ENCODE measurements at places on chromosomes 7 and 10.

DNA sequence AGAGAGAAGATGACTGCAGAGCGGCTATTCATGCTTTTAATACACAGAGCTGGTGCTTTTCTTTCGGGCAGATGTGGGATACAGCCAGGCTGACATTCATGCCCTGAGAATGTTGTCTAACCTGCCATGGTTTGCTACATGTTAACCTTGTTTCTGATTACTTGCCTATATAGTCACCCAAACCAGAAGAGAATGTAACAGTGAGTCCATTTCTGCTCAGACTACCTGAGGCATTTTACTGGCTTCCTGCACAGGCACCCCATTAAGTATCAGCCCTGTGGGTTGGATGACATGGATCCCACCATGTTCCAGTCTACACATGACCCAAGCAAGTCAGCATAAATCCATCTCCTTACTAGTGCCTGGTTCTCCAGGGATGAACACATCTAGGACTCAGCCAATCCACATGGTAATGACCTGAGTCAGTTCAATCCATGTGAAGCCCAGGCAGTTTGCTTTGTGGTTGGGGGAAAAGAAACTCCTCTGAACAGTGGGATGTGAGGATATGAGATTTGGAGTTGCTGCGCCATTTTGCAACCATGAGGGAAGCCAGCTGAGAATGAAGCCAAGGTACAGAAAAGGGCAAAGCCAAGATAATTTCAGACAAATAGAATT lies 55.7 kb upstream of the MKX start:
- DNase-seq = no peak

DNA sequence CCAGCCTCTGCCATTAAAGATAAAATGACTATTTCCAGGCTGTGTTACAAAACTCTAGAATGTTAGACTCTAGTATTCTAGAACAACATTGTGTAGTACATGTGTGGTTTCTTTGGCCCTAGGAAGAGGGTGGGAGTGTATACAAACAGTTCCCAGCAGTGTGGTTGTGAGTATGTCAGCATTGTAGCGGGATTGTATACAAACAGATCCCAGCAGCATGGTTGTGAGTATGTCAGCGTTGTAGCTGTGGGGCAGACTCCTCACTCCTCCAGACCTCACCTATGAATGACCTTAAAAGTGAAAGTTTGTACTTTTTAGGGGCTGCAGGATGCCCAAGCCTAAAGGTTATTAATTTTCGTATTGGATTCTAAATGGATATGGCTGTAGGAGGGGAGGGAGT lies 6.9 kb upstream of the ACSL5 start:
- DNase-seq = no peak

- no peak for DNase-seq
These were observed 176.8 kb downstream of the PKD1L1 start for GRCh38 chr7:47771336-47771989.

GRCh38 chr7:116404389-116404788 lies 95.1 kb upstream of the CAV2 start:
- no peak for DNase-seq

GRCh38 chr10:104059364-104059763 lies 26.3 kb downstream of the COL17A1 start:
- no peak for DNase-seq

DNA sequence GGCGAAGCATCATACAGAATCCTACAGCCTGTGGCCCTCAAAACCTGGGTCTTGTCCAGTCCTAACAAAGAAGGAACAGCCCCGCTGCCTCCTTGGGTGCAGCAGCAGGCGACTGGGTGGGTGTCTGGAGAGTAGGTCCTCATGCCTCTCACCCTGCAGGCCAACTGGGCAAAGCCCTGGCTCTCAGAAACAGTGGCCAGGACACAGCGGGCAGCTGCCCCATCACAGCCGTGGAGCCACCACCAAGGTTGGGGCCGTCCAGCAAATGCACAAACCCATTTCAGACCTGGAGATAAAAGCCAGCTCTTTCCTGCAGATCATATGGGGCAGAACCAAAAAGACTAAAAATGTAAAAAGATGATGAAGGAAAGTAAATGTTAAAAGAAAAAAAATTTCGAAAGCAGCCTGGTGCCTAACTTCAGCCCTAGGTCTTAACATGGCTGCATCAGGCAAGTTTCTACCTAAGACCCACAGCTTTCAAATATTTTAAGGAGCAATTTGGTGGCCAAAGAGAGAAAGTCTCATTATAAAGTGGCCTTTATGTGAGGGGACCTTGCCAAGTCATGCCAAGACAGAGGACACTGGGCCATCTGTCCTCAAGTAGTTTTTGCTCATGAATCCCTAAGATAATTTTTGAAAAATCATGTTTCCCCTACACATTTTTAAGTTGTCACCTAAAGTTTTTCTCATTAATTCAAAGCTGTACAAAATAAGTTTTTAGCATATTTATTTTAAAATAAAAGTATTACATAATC lies 142.1 kb downstream of the PAXIP1 start:
- no peak for DNase-seq

GRCh38 chr7:24703296-24703695 lies 54.0 kb downstream of the GSDME start:
- DNase-seq = no peak

DNA sequence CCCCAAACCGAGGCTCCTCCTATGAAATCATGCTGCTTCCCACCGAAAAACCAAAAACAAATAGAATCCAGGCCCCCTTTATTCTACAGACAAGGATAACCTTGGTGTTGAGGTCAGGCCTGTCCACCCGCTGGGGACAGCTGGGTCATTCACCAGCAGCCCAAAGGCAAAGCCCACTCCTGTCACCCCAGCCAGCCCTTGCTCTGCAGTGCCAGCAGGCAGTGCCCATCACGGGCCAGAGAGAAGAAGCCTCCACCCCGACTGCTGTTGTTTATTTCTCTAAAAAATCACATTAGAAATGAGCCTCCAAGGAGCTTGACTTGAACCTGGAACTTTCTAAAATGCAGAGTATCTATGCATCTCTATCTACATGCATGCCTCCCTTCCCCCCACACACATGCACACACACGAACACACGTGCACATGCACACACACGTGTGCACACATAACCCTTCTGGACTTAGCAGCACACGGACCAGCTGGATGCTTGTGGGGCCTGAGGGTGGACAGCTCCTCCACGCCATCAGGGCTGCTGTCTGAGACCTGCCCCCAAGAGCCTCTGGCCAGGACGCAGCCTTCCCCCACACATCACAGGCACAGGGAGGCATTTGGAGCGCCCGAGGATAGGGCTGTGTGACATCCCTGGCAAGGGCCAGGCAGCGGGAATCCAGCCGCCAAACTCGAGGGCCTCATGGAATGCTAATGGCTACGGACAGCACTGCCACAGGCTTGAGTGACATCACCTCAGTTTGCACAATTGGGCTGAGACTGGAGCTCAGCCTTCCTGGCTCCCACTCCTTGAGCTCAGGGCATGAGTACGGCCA lies 22.8 kb downstream of the PRKAG2 start:
- no peak for DNase-seq

- DNase-seq = no peak
These were observed 4.6 kb downstream of the AGMO start for GRCh38 chr7:15557186-15557585.

DNA sequence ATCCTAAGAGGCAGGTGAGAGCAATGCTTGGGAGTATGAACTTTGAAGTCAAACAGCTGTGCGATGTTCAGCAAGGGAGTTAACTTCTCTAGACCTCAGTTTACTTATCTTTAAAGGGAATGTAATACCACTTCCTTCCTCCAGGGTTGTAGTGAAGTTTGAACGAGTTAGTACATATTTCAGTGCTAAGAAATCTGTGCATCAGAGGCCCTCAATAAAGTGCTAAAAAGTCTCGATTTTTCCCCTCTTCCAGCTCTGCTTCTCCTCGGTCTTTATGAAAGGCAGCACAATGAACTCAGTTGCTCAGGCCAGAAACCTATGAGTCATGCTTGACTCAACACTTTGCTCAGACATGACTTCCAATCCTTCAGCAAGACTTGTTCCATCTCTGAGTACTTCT lies 418.9 kb downstream of the MDFIC start:
- DNase-seq = no peak

DNA sequence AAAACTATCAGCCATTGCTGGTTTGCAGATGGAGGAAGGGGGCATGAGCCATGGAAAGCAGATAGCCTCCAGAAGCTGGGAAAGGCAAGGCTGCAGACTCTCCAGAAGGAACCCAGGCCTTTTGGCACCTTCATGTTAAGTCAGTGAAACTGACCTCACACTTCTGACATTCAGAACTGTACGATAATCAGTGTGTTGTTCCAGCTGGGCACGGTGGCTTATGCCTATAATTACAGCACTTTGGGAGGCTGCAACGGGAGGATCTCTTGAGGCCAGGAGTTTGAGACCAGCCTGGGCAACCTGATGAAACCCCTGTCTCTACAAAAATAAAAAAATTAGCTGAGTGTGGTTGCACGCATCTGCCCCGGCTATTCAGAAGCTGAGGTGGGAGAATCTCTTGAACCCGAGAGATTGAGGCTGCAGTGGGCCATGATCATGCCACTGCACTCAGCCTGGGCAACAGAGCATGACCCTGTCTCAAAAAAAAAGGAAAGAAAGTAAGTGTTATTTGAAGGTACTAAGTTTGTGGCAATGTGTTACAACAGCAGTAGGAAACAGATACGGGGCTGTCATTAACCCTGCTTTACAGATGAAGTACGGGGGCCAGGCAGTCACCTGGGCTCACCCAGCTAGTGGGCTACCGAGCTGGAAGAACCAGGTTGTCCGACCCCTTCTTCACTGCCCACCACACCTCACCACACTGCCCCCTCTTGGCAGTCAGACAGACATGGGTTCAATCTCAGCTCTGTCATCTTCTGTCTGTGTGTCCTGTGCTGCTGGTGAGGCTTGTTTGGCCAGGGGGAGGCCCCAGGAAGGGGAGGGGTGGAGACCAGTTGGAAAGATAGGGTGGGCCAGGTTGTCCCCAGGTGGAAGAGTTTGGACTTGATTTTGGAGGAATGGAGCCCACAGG lies 18.3 kb downstream of the CHST3 start:
- no peak for DNase-seq

DNA sequence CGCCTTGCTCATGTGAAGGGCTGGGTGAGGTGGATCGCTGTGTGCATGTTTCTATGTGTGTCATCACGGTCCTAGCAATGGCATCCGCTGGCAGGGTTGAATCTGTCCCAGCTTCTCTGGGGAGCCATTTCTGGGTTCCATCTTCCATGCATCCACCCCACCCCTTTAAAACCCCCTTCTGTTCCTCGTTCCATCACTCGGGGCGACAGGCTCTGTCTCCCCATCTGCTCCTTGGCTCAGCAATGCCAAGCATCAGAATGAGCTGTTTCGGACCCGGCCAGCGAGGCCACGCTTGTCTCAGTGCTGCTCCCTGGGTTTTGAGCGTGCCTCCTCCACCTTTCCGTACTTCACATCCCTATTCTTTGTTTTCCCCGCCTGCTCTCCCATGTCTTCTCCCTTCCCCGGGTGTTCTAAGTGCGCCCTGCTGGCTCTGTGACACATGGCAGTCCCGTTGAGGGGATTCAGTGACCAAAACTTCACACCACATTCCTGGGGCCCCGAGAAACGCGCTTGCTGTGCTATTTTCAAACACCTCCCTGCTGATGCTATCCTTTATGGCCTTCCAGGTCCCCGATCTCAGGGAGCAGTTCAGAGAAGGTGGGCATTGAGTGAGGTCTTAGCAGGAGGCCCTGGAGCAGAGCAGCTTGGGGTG lies 554.1 kb upstream of the FOXK1 start:
- DNase-seq = no peak

GRCh38 chr7:133529861-133530260 lies 277.0 kb downstream of the EXOC4 start:
- DNase-seq = no peak
